CD4-positive, alpha-beta T cell treated with Interleukin-2 at 100 ng/mL for 4 hours (primary cell): ENCODE measurements at places on chromosomes 5 and 9.

DNA sequence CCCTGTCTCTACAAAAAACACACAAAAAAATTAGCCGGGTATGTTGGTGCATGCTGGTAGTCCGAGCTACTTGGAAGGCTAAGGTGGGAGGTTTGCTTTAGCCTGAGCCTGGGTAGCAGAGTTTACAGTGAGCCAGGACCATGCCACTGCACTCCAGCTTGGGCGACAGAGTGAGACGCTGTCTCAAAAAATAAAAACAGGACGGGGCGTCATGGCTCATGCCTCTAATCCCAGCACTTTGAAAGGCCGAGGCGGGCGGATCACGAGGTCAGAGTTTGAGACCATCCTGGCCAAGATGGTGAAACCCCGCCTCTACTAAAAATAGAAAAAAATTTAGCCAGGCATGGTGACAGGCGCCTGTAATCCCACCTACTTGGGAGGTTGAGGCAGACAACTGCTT, 40.3 kb downstream of the UBE2D2 start:
- DNase-seq, result no peak

DNA sequence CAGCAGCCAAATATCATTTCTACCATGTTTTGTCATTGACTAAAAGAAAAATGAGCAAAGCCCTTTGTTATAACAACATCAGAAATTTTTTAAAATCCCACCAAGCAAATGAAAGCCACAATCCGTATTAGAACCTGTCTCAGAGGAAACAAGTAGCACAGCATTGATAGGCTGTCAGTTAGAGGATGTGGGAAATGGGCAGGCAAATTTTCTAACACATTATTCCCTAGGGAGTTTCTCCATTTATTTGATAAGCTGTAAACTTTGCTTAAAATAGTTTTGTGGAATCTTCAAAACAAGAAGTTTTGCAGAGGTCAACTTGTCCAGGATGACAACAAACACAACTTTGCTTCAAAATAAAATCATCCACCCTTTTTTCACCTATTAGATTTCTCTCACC, 53.6 kb upstream of the APC start:
- DNase-seq, result no peak

DNA sequence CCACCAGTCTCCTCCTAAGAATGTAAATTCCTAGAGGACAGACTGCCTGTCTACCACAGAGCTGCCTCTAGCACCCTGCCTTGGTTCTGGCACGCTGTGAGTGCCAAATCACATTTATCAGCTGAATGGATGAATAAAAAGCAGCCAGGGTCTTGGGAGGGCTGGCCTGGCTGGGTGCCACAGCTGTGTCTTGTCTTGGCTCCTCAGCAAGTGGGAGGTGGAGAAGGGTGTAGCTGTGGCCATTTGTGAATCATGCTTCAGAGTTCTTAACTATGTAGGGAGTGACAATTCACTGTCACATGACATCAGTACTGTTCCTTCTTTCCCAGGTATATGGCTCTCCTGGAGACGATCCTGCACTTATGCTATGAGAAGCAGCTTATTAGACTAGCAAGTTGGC, 70.6 kb downstream of the DCP2 start:
- no peak for DNase-seq

DNA sequence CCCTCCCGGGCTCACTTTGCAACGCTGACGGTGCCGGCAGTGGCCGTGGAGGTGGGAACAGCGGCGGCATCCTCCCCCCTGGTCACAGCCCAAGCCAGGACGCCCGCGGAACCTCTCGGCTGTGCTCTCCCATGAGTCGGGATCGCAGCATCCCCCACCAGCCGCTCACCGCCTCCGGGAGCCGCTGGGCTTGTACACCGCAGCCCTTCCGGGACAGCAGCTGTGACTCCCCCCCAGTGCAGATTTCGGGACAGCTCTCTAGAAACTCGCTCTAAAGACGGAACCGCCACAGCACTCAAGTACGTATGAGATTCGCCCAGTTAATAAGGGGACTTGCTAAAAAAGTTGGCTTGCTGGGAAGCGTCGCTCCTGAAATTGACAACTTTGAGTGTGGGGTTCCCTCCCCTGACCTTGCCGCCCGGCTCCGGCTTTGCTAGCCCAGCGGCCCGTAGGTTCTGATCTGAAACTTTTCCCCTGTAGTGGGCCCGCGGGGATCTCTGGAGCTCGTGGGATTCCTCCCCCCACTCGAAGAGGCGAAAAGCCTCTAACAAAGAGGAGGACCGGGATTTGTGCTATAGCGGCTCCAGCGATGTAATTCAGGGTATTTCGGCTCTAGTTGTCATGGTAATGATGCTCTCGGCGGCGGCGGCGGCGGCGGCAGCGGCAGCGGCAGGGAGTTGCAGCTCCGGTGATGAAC, 572 bp downstream of the NR4A3 start:
- DNase-seq, result peak; percentile 47

- DNase-seq, result no peak
These were observed 267.3 kb downstream of the MTRR start for GRCh38 chr5:8136271-8136670.

- DNase-seq, result no peak
These were observed 158.8 kb downstream of the C9orf152 start for GRCh38 chr9:110048976-110049698.
